ENCODE measurements at places on chromosomes 2 and 18. TPM values are rescaled to one million over a fixed set of nuclear protein-coding genes. Genes with fewer than 3 reads are reported as not detected.

DNA sequence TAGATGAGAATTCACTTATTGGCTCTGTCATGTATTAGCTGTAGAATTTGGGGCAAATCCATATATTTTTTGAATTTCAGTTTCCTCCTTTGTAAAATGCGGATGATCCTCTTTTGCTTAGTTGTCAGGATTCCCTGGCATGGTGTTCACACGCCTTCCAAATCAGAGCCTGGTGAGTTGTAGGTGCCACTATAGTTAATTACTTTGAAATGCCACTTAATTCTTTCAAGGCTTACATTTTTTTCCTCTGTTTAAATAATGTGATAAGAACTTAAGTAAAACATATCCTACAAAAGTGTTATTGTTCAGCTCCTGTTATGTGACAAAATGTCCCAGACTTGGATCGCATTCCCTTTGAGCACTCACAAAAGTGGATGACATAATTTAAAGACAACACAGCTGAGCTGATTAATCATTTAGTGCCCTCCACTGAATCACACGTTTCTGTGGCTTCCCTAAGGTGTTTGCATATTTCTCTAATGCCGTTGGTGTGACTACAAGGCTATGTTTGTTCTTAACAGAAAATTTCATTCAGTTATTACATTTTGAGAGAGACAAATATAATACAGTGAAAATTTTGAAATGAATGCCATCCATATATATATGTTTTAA is 471.2 kb upstream of the CHST9 start:
- DNase-seq = no peak

GRCh38 chr18:31490387-31490786 is 7.6 kb upstream of the DSG2 start:
- DNase-seq = no peak

GRCh38 chr2:217462121-217462520 is 540.7 kb downstream of the TNS1 start:
- no peak for DNase-seq

- DNase-seq = no peak
Measured at GRCh38 chr2:200107514-200108217, 152.3 kb downstream of the MAIP1 start.

GRCh38 chr18:27728659-27729058 is 448.3 kb downstream of the CDH2 start:
- DNase-seq = no peak

- no peak for DNase-seq
Measured at GRCh38 chr18:23810396-23810795, 121.1 kb downstream of the LAMA3 start.

GRCh38 chr2:218754201-218754600 is 27.7 kb upstream of the CYP27A1 start:
- no peak for DNase-seq

GRCh38 chr2:81549646-81550045 is 1245.1 kb upstream of the LRRTM1 start:
- DNase-seq = no peak

GRCh38 chr2:48112911-48113680 is 206.8 kb upstream of the FBXO11 start:
- DNase-seq = no peak

- DNase-seq = no peak
Measured at GRCh38 chr2:132412021-132412420, 4.6 kb upstream of the GPR39 start.

DNA sequence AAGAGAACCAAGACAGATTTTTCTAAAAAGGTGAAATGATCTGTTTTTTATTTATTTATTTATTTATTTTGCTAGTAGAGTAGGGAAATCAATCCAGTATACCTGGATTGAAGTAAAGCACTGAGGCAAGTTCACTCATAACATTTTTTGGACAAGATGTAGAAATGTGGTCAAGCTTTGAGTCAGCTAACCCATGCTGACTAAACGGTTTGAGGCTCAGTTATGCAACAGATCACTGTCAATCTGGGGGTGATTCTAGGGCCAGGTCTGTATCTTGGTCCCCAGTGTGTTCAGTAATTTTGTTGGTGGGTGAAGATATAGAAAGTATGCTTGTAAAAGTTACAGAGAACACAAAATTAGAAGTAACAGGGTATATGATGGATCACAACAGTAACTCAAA is 60.2 kb downstream of the RMDN2 start:
- DNase-seq = no peak

DNA sequence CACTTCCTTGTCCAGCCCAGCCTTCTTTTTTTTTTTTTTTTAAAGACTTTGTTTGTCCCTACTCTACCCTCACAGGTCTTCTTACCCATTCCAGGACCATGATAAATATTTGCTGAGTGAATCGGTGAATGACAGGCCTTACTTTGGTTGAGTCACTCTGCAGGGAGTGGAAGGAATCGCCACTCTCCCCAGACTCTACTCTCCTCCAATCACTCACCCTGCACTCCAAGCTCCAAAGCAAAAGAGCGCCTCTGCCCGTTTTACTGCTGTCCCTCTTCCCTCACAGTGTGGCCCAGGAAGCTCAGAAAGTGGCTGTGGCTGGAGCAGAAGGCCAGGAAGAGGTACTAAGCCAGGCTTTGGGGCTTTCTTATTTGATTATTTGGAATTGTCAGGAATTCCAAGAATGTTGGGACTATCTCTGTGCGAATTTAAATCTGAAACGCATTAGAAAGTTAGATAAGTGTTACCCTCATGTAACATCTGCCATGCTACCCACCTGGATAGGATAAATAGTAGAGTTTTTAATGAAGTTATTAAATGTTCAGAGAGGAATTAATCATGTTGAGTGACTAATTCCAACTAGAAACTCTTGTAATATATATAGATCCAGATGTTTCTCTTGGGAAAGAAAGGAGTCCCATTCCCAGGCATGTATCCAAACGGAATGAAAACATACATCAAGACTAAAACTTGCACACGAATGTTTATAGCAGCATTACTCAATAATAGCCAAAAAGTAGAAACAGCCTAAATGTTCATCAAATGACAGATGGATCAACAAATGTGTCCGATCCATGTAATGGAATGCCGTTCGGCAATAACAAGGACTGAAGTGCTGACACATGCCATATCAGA is 43.0 kb upstream of the CHMP1B start:
- no peak for DNase-seq

GRCh38 chr2:120431386-120432292 is 85.7 kb downstream of the INHBB start:
- DNase-seq = no peak

DNA sequence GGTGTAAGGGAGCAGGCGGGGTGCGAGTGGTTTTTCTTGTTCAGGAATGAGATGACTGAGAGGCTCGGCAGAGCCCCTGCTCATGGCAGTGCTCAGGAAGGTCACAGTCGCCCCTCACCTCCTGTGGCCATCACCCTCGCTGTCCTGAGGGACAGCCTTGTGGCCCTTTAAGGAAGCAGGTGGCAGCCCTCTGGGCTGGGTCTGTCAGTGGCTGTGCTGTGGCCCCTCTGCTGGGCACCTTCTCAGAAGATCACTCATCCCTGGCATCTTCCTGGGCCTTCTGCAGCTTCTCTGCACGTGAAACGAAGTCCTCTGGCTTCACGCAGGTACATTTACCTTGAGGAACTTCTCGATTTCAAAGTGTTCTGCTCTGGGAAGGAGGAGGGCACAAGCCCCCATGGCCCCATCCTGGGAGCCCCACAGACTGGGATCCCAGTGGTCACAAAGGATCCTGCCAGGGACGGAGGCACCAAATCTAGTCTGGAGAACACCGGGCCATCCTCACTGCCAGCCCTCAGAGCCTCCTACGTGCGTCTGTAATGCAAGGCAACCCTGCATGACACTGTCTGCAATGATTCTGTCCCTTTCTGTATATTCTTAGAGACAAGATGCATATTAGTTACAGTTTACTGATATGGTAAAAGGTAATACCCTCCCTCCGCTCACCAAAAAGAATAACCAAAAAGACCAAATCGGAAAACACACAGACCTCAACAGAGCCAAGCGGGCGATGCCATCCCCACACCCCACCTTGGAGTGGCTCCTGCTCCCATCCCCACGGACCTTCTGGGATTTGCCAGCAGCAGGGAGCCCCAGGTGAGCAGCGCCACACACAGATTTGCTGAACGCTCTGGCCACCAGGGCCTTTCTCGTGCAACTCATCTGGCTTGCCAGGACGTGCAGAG is 25.9 kb upstream of the FAHD2A start:
- DNase-seq = no peak

GRCh38 chr2:164877169-164877568 is 35.5 kb upstream of the COBLL1 start:
- no peak for DNase-seq

DNA sequence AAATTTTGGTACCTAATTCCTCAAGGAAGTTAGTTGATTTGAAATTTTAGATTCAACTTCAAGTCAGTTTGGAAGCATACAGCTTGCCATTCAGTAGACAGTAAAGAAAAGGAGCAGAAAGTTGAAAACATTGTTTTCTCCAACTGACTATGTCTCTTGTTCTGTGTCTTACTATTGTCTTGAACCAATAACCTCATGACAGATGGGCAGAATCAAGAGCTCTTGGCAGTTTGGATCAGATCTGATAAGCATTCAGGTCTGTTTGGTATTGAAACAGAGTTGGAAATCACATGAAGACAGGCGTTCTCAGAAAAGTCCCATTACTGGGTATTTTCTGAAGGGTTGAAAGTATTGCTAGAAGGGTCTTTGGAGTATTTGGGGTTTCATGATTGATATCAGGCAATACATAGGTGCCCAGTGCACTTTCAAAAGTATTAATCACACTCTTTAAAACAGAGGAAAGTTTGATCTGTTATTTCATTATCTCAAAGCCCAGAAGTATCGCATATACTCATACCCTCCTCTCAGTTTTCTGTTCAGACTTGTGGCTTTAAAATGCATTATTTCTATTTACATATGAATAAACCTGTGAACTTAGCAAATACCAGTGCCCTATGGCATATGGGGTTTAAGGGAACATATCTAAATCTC is 428.4 kb upstream of the ZEB2 start:
- DNase-seq = no peak

GRCh38 chr2:122163617-122164016 is 408.2 kb downstream of the TSN start:
- DNase-seq = no peak

DNA sequence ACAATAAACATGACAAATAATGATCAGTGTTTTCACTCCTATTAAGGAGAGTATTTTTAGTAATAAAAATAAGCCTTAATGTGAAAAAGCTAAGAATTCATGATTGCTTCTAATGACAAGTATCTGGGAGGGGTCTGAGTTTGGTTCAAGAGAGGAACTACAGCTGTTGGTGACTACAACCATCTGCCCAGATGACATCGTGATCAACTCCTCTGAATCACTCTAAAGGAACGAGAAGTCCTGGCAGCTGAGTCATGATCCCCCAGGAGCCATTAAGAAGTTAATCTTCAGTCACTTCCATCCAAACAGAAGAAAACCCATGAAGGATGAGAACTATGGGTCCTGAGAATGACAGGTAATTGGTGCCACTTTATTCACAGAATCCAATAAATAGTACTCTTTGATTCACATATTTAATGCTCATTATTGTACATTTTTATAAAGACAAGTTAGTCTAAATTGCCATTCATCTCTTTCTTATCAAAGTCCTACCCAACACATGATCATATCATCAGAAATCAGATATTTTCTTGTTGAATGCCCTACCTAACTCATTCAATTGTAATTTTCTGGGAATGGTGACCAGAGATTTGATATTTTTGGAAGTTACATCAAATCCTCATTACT is 6.8 kb downstream of the TFPI start:
- DNase-seq = peak; percentile 71

GRCh38 chr2:69964353-69964841 is 3.0 kb upstream of the ASPRV1 start:
- DNase-seq = no peak

DNA sequence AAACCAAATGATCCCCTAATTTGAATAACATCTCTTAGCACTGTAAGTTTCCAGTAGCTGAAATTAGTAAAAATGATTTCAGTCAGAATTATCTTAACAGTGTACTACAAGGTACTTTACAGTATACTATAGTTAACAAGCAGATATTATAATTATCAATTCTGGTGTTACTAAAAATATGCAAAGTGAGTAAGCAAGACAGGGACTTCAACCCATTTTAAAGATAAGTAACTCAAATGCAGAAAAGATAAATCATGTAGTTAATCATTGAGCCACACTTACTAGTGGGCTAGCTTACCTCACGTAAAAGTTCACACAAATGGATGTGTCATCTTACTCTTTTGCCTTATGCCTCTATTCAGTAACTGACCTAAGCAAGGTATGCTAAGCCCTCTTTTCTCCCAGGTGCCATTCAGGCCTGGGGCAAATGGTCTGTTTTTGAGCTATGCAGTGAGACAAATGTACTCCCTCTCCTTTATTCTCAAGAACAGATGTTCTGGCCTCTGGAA is 101.0 kb downstream of the NBAS start:
- no peak for DNase-seq

DNA sequence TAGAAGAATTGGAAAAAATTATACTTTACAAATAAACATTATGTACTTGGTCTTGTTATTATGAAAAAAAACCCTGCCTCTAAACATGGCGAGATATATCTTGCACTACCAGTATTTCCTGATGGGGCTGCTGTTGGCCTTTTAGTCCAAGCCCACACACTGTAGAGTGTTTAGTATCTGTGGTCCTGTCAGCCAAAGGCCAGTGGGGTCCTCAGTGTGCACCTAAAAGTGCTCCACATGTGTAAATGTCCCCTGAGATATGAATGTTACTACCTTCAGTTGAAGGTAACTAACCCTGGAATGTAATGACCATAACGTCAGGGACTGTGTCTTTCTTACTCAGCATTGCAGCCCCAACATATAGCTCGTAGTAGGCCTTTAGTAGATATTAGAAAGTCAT is 71.1 kb upstream of the HK2 start:
- peak; percentile 15 for DNase-seq

DNA sequence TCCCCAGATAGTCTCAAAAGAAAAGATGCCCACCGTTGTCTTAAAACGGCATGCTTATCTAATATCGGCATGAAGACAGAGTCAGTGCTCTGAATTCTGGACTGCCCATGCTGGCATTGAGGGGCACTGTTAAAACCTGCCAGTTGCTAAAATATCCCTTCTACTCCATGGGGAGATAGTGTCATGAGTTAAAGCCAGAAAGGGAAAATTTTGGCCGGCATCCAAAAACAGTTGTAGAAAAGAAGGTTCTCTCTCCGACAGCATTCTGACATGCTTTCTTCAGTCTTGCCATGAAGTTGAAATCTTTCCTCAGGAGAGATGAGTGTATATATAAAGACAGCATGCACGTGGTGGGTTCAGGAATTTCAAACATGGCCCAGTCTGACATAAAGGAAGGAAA is 401.3 kb upstream of the PIK3C3 start:
- no peak for DNase-seq

The IL18R1 gene
- 3.7 TPM for polyA plus RNA-seq

The RMDN2 gene
- polyA plus RNA-seq = 1.9 TPM

The COL4A4 gene
- not detected for polyA plus RNA-seq

The CYP1B1 gene
- not detected for polyA plus RNA-seq

The PLB1 gene
- polyA plus RNA-seq = 0.07 TPM

The PLA2R1 gene
- not detected for polyA plus RNA-seq

The ANKRD23 gene
- 5.8 TPM for polyA plus RNA-seq

The CELF4 gene
- 0.15 TPM for polyA plus RNA-seq

Measured in K562 (cell line).